ENCODE measurements at places on chromosomes 16 and 17.

- H3K27ac ChIP-seq, result no peak overlapping the region
- peaks cover 3% of the 10 kb centered on the region for H3K4me1 ChIP-seq
- H3K36me3 ChIP-seq, result no peaks in the 10 kb centered on the region
These were observed 149.8 kb upstream of the HS3ST2 start for GRCh38 chr16:22664132-22664531.

GRCh38 chr17:64183815-64184214, 53.9 kb upstream of the ERN1 start:
- DNase-seq, result no peak
- peaks cover 37% of the 10 kb centered on the region for H3K36me3 ChIP-seq
- no peak overlapping the region for H3K27ac ChIP-seq
- H3K4me1 ChIP-seq, result peaks cover 5% of the 10 kb centered on the region
- H3K27me3 ChIP-seq, result no peaks in the 10 kb centered on the region

DNA sequence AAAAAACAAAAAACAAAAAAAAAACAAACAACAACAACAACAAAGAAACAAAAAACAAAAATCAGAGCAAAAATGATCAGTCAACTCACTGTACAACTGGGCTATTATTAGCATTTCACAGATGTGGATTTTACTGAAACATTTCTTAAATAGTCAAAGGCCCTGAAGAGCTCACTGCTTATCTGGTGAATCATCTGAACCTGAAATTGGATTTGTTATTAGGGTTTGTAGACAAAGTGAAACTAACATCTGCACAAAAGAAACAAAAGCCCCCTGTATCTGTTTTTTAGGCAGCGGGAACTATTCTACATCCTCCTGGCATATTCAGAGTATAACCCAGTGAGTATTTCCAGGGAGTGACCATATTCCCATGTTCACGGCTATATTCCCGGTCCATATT, 32.6 kb upstream of the KSR1 start:
- no peaks in the 10 kb centered on the region for H3K4me1 ChIP-seq
- no peak overlapping the region for H3K4me3 ChIP-seq
- H3K27me3 ChIP-seq, result no peaks in the 10 kb centered on the region
- H3K36me3 ChIP-seq, result no peaks in the 10 kb centered on the region

- H3K4me3 ChIP-seq, result no peak overlapping the region
- H3K27me3 ChIP-seq, result no peaks in the 10 kb centered on the region
- no peak overlapping the region for H3K27ac ChIP-seq
- no peaks in the 10 kb centered on the region for H3K36me3 ChIP-seq
These were observed 195.8 kb downstream of the KCNJ2 start for GRCh38 chr17:70365091-70365583.

- no peaks in the 10 kb centered on the region for H3K36me3 ChIP-seq
- H3K27ac ChIP-seq, result no peak overlapping the region
- no peaks in the 10 kb centered on the region for H3K4me1 ChIP-seq
- H3K4me3 ChIP-seq, result no peak overlapping the region
These were observed 124.7 kb downstream of the BCAS3 start for GRCh38 chr17:60802377-60802776.

- DNase-seq, result no peak
- H3K4me3 ChIP-seq, result no peak overlapping the region
- H3K27me3 ChIP-seq, result no peaks in the 10 kb centered on the region
- peaks cover 57% of the 10 kb centered on the region for H3K4me1 ChIP-seq
- H3K27ac ChIP-seq, result peak overlapping the region; percentile 100
These were observed 2.3 kb upstream of the ITGA3 start for GRCh38 chr17:50053654-50053960.

DNA sequence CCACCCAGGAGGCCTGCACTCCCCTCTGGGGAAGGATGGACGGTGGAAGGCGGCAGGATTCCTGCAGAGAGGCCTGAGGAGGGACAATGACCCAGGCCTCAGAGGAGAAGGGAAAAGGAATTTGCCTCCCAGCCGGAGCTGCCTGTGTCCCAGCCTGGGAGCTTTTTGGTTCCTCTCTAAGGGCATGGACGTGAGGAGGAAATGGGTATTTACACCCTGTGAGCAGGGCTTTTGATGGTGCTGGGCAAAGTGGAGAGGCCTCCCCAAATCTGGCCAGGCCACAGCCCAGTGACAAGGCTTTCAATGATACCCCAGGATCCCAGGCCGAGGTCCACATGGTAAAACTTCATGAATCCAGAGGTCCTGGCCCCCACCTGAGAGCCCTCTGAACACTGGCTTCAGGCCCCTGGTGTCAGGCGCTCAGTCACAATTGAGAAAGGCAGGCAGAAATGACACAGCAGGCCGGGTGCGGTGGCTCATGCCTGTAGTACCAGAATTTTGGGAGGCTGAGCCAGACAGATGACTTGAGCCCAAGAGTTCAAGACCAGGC, 56.0 kb upstream of the DOC2B start:
- no peaks in the 10 kb centered on the region for H3K36me3 ChIP-seq
- H3K27me3 ChIP-seq, result no peaks in the 10 kb centered on the region
- no peaks in the 10 kb centered on the region for H3K4me1 ChIP-seq
- no peak overlapping the region for H3K27ac ChIP-seq
- DNase-seq, result peak; percentile 23
- H3K4me3 ChIP-seq, result no peak overlapping the region

- H3K27ac ChIP-seq, result no peak overlapping the region
- no peaks in the 10 kb centered on the region for H3K27me3 ChIP-seq
- no peaks in the 10 kb centered on the region for H3K4me1 ChIP-seq
- no peaks in the 10 kb centered on the region for H3K36me3 ChIP-seq
These were observed 66.6 kb upstream of the TMEM97 start for GRCh38 chr17:28252436-28252835.

DNA sequence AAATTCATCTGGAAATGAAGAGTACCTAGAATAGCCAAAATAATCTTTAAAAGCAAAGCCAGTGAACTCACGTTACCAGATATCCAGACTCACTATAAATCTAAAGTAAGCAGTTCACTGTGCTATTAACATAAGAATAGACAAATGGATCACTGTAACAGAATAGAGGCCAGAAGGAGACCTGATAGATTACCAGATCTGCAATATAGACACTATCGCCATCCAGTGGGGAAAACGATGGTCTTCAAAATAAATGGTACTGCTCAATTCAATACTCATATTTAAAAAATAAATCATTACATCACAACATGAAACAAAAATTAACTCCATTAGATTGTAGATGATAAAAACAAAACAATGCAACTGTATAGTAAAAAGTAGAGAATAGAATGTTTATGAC, 158.6 kb upstream of the CDH8 start:
- DNase-seq, result no peak
- no peaks in the 10 kb centered on the region for H3K4me1 ChIP-seq
- no peak overlapping the region for H3K27ac ChIP-seq
- no peak overlapping the region for H3K4me3 ChIP-seq
- peaks cover 3% of the 10 kb centered on the region for H3K27me3 ChIP-seq
- H3K36me3 ChIP-seq, result no peaks in the 10 kb centered on the region

DNA sequence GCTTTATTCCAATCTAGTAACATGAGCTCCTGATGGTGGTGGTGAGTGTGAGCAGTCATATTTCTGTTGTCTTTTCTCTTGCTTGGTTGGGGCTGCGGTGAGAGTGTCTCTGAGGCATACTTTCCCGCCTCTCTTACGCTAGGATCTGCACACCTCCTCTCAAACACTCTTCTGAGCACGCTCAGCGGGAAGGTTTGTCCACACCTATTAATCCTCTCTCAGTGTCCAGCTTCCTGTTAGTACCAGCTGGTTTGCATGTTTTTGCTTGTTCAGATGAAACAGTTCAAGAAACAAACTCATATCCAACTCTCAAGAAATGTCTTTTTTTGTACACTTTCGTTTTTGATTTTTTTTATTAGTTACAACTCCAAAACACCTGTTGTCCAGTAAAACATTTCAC, 89.5 kb downstream of the CCDC182 start:
- DNase-seq, result no peak
- H3K4me3 ChIP-seq, result no peak overlapping the region

DNA sequence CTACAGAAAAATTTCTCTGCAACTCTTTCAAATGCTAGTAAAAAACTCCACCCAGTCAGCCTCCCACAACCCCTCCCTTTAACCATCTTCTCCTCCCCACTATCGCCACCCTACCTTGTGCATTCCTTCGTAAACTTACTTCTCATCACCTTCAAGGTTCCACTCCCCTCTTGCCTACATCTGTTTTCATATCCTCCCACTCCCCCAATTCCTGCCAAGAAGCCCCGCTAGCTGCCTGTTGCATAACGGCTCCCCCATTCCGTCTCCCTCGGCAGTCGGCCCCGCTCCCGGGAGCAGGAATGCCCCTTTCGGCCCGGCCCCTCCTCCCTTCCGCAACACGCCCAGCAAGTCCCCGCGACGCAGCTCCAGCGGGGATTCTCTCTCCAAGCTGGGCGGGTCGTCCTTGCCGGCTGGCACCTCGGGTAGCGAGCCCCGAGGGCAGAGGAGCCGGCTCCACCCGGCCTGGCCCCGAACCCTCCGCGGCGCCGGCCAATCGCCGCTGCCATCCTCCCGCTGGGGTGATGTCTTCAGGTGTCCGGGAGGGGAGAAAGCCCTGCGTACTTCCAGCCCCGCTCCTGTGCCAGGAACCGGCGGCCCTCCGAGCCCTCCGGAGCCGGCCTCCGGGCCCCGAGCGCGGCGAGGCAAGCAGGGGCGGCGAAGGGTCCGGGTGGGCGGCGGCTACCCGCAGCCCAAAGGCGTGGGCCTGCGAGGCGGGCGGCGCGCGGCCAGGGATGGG, 1.5 kb downstream of the PHLPP2 start:
- peaks cover 7% of the 10 kb centered on the region for H3K4me1 ChIP-seq
- H3K27ac ChIP-seq, result peak overlapping the region; percentile 67
- H3K36me3 ChIP-seq, result peaks cover 13% of the 10 kb centered on the region
- H3K27me3 ChIP-seq, result no peaks in the 10 kb centered on the region

GRCh38 chr17:19285213-19285900, 48.2 kb downstream of the EPN2 start:
- no peaks in the 10 kb centered on the region for H3K4me1 ChIP-seq
- H3K4me3 ChIP-seq, result no peak overlapping the region
- no peak overlapping the region for H3K27ac ChIP-seq
- DNase-seq, result no peak
- peaks cover 27% of the 10 kb centered on the region for H3K36me3 ChIP-seq

DNA sequence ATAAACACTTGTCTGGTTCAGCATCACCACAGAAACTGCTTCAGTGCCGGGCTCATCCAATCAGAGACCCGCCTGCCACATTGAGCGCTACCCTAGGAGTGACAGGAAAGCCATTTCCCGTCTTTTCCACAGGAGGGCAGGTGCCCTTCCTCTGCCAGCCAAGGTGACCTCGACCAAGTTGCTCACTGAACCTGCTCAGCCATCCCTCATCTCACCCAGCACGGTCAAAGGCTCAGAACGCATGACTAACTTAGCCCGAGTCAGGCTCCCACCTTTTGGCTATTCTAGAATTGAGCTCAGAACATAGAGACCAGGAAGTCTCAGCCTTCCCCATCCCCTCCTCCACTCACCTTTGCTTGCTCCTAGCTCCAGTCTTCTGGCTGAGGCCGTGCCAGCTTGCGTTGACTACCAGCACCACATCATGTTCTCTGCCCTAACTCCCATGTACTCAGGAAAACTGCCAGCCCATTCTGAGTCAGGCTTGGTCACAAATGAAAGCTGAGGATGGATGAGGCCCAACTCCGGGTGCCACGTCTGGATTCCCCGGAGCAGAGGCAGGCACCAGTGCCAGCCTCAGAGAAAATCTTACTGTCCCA, 15.6 kb downstream of the MRPS23 start:
- H3K4me1 ChIP-seq, result peaks cover 5% of the 10 kb centered on the region
- DNase-seq, result no peak
- peaks cover 18% of the 10 kb centered on the region for H3K36me3 ChIP-seq
- no peak overlapping the region for H3K4me3 ChIP-seq

DNA sequence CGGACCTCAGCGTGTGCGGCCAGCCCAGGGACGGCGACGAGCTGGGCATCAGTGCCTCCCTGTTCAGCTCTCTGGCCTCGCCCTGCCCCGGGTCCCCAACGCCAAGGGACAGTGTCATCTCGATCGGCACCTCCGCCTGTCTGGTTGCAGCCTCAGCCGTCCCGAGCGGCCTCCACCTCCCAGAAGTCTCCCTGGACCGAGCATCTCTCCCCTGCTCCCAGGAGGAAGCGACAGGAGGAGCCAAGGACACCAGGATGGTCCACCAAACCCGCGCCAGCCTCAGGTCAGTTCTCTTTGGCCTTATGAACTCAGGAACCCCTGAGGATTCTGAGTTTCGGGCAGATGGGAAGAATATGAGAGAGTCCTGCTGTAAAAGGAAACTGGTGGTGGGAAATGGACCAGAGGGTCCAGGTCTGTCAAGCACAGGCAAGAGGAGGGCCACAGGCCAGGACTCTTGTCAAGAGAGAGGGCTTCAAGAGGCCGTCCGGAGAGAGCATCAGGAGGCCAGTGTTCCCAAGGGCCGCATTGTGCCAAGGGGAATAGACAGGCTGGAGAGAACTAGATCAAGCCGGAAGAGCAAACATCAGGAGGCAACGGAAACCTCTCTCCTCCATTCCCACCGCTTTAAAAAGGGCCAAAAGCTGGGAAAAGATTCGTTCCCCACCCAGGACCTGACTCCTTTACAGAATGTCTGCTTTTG, 825 bp downstream of the HASPIN start:
- peaks cover 19% of the 10 kb centered on the region for H3K4me1 ChIP-seq
- H3K27ac ChIP-seq, result peak overlapping the region; percentile 45
- DNase-seq, result no peak
- H3K27me3 ChIP-seq, result no peaks in the 10 kb centered on the region
- peak overlapping the region; percentile 95 for H3K4me3 ChIP-seq
- peaks cover 40% of the 10 kb centered on the region for H3K36me3 ChIP-seq

- H3K27me3 ChIP-seq, result no peaks in the 10 kb centered on the region
- H3K27ac ChIP-seq, result no peak overlapping the region
- H3K4me3 ChIP-seq, result no peak overlapping the region
- peaks cover 1% of the 10 kb centered on the region for H3K4me1 ChIP-seq
These were observed 6.8 kb downstream of the CDIP1 start for GRCh38 chr16:4531811-4532210.

DNA sequence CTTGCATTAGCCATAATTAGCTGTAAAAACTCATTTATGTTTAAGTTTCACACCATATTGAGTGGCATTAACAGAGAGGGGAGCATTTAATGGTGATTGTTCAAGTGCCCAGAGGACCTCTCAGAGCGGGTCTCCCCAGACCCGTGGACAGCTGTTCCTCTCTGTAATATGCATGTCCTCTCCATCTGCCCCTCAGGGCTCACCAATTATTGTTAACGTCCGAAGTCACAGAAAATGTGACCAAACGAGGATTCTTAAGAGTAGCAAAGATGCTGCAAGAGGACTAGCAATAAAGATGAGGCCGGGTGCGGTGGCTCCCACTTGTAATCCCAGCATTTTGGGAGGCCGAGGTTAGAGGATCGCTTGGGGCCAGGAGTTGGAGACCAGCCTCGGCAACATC, 130.2 kb downstream of the CPPED1 start:
- H3K27ac ChIP-seq, result no peak overlapping the region
- no peak overlapping the region for H3K4me3 ChIP-seq
- no peaks in the 10 kb centered on the region for H3K4me1 ChIP-seq
- H3K27me3 ChIP-seq, result no peaks in the 10 kb centered on the region
- DNase-seq, result no peak
- no peaks in the 10 kb centered on the region for H3K36me3 ChIP-seq

- H3K27ac ChIP-seq, result no peak overlapping the region
- no peak overlapping the region for H3K4me3 ChIP-seq
- no peaks in the 10 kb centered on the region for H3K4me1 ChIP-seq
These were observed 27.9 kb upstream of the NACA2 start for GRCh38 chr17:61618950-61619349.

- peaks cover 9% of the 10 kb centered on the region for H3K36me3 ChIP-seq
- H3K27me3 ChIP-seq, result no peaks in the 10 kb centered on the region
- DNase-seq, result peak; percentile 62
- H3K4me3 ChIP-seq, result no peak overlapping the region
- H3K4me1 ChIP-seq, result peaks cover 4% of the 10 kb centered on the region
These were observed 56.3 kb downstream of the IL21R start for GRCh38 chr16:27458258-27458657.

Data from RWPE2 (cell line).